HAP-1 (cell line): ENCODE measurements at places on chromosomes 13 and 19.

DNA sequence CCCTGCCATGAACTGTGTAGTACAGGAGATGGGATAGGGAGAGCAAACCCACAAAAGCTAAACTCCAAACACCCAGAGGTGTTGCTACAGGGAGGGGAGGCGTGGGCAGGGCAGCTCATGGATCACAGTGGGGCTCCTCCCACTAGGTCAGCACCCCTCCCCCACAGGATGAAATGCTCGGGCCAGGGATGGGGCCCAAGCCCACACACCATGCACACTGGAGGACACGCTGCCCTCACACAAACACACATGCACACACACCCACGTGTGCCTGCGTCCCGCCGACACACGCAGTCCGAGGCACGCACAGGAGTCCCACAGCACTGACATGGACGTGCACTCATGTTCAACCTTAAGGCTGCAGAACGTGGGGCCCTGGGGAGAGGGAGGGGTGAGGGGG, 6.0 kb upstream of the CCNP start:
- no peak for DNase-seq

- DNase-seq: no peak
These were observed 1219.5 kb upstream of the PCDH20 start for GRCh38 chr13:62635161-62635560.

- DNase-seq: no peak
These were observed 1.3 kb downstream of the RAD23A start for GRCh38 chr19:12946731-12947496.

GRCh38 chr19:33818411-33818810, 21.7 kb downstream of the KCTD15 start:
- no peak for DNase-seq

- DNase-seq: no peak
These were observed 38.9 kb downstream of the VAV1 start for GRCh38 chr19:6811378-6811777.

- no peak for DNase-seq
These were observed 99.0 kb downstream of the MYO16 start for GRCh38 chr13:108728370-108728769.

- no peak for DNase-seq
These were observed 11.2 kb downstream of the ZNF317 start for GRCh38 chr19:9151367-9151766.

DNA sequence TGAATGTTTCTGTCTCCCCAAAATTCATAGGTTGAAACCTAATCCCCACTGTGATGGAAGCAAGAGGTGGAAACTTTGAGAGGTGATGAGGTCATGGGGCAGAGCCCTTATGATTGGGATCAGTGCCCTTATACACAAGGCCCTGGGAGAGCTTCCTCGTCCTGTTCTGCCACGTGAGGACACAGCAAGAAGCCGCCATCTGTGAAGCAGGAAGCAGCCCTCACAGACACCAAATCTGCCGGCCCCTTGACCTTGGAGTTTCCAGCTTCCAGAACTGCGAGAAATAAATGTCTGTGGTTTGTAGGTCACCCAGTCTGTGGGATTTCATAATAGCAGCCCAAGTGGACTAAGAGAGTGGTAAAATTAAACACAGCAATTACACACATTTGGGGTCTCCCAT, 737.4 kb downstream of the UQCRFS1 start:
- no peak for DNase-seq

DNA sequence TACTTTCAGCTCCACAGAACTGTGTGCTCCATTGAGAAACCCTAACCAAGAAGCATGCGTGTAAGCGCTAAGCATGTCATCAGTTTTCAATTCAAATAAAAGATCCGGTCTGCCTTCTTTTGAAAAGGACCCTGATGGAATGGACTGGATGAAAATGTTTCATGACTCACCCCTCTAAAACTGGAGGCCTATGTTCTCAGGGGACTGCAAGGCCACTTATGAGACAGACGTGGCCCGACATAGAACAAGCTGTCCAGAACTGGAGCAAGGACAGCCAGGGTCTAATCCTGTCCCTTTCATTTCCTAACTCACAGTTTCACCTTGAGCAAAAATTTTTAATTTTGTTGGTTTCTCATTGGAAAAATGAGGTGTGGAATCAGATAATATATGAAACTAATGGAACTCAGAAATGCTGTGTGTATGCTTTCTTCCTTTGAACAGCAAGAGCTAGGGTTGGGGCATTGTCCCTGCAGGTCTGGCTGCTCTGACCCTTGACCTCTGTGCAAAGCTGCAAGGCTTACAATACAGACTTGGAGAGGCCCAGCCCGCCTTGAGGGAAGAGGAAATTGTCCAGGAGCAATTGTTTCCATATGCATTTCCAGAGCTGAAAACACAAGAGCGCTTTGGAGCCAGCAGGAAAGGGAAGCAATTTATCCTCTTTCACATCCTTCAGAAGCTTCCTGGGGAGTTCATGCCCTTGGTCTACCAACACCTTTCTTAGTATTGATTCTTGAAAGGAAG, 553.4 kb upstream of the KLF12 start:
- no peak for DNase-seq

DNA sequence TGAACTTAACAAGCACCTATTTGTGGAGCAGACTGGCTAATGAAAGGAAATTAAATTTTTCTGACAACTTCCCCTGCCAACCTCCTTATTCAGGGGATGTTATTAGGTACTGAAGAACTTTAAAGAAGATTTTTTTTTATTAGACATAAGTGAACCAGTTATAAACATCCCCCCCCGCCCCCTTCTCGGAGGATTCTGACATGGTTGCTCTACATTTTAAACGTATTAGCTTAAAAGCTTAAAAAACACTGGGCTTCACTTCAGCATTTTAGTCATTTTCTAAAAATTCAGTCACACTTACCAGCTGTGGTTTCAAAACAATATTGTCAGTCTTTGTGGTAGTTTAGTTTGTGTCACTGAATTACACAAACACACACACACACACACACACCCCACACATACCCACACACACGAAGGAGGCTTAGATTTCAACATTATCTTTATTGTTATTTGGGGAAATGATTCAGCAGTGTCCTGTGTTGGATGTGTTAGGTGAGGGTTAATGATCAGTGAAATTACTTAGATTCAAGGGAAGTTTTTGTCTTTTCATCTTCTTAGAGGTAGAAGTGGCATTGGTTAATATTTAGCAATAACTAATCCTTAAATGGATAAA, 145.7 kb downstream of the PCCA start:
- DNase-seq: no peak

DNA sequence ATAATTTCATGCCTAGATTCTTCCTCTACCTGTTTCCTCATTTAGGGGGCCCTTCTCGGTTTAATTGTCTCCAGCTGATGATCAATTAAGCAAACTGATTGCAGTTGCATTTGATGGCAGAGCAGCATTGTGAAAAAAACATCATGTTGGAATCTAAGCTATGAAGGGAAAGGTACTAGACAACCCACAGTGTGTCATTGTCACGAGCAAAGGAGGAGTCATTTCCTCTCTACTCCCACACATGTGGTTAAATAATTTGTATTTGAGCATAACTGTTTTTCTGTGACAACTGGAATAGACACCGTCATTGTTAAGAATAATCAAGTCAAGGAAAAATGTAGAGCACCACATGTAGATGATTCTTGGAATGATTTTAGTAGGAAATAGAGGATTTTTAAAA, 240.3 kb downstream of the DCT start:
- DNase-seq: no peak

DNA sequence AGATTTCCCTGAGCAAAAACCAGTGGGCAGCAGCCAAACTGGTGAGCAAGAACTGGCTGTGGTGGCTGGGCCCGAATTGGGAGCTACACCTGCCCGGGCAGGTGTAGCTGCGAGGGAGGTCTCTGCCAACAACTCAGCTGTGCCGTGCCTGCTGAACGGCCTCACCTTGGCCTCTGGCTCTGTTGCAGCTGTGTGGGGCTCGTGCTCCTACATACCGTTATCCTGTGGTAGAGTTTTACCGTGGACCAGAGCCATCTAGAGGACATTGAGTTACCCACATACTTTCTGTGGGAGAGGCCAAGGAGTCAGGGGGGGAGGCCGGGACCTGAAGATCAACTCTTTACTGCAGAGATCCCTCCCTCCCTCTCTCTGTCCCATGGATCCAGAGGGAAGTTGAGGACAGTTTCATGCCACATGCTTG, 113.2 kb downstream of the TM9SF2 start:
- DNase-seq: peak; percentile 32

- DNase-seq: no peak
These were observed 242.2 kb downstream of the B3GLCT start for GRCh38 chr13:31441800-31442510.

GRCh38 chr19:12969292-12969988, at the start of gene DAND5:
Gene DAND5 (plus strand): TSS chr19:12969576. CDS start chr19:12969661, 85 bp downstream.
- DNase-seq: no peak

GRCh38 chr19:33391631-33392249, 18.2 kb downstream of the CEBPG start:
- no peak for DNase-seq

- no peak for DNase-seq
These were observed 77.2 kb upstream of the PABPC3 start for GRCh38 chr13:25018729-25019115.

GRCh38 chr19:48591021-48591420, 15.5 kb upstream of the SPACA4 start:
- DNase-seq: no peak

DNA sequence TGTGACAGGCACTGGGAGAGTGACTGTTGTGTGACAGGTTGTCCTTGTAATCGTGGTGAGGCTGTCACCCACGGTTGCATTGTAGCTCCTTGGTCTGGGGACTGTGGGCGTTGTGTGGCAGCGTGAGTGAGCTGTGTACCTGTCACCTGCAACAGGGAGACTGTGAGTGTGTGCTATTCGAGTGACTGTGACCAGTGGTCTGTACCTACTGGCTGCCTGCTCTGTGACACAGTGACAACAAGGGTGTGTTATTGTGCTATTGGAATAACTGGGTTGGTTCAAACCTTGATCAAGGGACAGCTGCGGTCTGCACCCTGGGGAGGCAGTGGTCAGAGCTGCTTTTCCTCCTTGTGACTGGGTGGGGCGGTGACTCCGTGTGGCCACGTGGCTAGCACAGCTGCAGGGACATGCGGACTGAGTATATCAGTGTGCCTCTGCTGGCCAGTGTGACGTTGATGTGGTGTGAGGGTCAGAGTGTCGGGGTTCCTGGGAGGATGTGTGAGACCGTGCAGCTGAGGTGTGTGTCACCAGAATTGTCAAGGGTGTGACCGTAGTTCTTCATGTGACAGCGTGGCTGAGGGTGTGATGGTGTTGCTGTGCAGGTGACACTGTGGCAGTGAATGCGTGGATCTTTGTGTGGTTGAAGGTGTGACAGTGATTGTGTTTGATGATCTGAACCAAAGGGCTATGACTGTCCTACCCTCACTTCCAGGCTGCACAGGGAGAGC, 10.1 kb upstream of the NFIX start:
- DNase-seq: no peak

DNA sequence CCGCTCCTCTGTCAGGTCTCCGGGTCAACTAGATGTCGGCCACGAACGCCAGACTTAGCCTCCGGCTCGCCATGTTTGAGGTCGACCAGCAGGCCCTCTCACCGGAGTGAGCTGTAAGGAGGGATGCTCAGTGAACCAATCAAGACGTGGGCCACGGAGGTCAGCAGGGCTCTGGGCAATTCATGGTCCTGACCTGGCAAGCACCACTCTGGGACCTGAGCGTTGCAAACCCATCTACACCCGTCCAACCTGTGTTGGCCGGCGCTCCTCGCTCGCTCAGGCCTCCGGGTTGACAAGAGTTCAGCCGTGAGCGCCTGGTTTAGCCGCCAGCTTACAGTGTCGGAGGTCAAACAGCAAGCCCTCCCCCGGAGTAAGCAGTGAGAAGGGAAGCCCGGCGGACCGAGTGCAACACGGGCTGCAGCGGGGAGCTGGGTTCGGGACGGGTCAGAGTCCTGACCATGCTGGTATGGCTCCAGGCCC, 1361.9 kb downstream of the UQCRFS1 start:
- DNase-seq: no peak

DNA sequence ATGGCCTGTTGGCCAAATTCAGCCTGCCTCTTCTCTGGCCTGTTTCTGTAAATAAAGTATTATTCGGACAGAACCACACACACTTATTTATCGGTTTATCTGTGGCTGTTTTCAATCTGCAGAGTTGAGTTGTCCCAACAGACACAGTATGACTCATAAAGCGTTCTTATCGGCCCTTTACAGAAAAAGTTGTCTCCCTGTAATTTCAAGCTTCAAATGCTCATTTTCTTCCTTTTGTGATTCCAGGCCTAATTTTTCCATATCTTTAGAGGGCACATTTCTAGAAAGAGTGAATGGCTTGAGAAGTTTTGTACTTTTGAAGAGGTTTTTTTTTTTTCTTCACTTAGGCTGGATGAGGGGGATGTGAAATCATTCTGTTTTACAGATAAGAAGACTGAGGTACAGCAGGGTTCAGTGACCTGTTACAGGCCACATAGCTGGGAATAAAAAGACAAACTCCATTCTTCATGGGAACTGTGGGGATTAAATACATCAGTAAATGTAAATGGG, 440.9 kb downstream of the TSHZ3 start:
- no peak for DNase-seq

- no peak for DNase-seq
These were observed at the start of gene FFAR1 for GRCh38 chr19:35347171-35347929. Gene FFAR1 (plus strand): TSS chr19:35347902. CDS start chr19:35351552, 3,650 bp downstream.

GRCh38 chr13:44307844-44308243, 65.8 kb upstream of the SERP2 start:
- no peak for DNase-seq

- DNase-seq: no peak
These were observed 2.2 kb upstream of the USPL1 start for GRCh38 chr13:30615481-30615865.

GRCh38 chr19:12527034-12527836, 24.0 kb downstream of the ZNF564 start:
- DNase-seq: no peak

- no peak for DNase-seq
These were observed 146.6 kb downstream of the RNF17 start for GRCh38 chr13:24910502-24911132.

GRCh38 chr19:18663940-18664530, 19.4 kb upstream of the CRTC1 start:
- DNase-seq: no peak

GRCh38 chr13:50844084-50844875, 788 bp upstream of the DLEU7 start:
- no peak for DNase-seq

DNA sequence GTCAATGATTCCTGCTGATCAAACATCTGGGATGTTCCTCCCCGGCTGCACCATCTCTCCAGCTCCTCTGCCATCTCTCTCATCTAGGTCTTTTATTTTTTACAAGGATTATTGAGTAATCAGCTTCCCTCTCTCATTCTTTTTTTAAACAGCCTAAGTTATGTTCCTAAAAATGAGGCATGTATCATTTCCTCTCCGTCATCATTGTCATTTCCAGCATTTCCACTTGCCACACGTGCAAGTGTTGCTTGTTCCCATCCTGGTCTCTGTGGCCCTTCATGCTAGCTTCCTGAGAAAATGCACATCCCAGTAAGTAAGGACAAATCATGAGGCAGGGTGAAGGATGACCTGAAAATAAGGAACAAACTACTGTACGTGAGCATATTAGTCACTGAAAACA, 102.7 kb upstream of the POSTN start:
- no peak for DNase-seq
